ENCODE measurements at places on chromosomes 6 and 20.

- DNase-seq = no peak
These were observed 51.7 kb upstream of the FOXP4 start for GRCh38 chr6:41494212-41495110.

- DNase-seq = no peak
These were observed 126.3 kb downstream of the CARMIL1 start for GRCh38 chr6:25405442-25405841.

DNA sequence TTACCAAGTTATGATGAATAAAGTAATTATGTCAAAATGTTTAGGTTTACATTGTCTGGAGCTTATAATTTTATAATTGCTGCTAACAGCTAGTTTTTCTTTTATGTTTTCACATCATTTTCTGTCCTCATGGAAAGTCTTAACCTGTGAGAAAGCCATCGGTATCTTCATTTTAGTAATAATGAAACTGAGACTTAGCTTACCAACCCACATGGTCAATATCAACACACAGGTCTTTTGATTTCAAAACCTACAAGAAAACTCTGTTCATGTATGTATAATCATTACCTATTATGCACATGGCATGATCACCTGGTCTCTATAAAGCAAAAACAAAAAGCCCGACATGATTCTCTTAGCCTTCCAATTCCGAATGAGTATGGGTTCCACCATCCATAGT lies 61.9 kb downstream of the KCNQ5 start:
- no peak for DNase-seq

DNA sequence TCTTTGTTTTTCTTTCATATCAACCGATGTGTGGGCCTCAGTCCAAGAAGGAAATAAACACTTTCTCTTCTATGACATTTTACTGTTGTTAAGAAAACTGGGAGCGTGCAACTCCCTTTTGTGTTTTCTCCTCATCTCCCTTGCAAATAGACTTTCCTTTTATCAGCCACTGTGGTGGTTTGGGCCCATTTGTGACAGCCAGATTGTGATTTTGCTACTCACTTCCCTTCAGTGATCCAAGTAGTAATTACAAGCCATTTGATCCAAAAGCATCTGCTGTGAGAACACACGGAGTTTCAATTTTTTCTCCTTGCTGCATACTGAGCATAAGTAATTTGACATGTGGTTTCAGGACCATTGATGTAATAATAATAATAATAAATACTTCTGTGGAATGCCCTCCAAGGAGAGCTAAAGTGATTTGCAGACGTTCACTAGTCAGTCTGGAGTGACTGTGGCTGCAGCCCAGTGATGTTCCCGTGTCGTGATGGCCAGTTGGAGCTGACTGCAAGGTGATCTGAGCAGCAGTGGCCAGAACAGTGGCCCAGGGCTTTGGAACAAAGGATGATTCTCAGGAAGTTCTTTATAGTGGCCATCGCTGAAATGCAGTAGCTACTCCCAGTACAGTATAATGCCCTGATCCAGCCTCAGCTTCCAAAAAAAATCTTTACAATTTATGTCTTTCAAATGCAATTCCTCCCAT lies 91.9 kb upstream of the CLDN20 start:
- DNase-seq = no peak

GRCh38 chr6:138944412-138944811 lies 43.6 kb downstream of the REPS1 start:
- no peak for DNase-seq

- DNase-seq = no peak
These were observed 679.8 kb downstream of the EPM2A start for GRCh38 chr6:145055567-145055966.

DNA sequence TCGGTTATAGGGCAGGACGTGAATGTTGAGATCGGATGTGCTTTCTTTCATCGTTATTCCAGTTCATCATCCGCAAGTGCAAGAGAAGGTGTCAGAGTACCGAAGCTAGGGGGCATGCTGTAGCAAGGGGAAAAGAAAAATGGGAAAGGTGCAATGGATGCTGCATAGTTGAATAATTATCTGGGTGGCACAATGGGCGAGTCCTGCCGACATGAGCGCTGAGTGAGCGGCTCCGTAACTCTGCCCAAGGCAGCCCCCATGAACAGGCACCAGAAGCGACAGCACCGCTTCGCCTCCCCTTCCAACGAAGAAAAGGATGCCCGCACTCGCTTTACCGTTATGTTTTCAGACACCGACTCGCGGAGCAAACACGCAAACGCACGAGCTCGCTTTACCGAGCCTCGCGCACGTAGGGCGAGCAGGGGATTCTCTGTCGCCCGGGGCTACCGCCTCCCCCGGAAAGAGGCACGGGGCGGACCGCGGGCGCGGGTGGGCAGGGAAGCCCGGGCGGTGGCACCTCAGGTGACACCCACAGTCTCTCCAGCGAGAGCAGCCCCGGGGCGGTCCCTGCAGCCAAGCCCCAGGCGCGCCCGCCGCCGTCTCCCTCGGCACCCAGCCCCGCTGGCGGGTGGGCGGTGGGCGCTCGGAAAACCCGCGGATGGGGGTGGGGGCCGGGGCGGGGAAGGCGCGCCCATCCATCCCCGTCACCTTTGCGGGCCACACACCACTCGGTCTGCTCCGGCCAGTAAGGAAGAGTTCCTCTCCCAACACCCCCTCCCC lies 654 bp downstream of the WASF1 start:
- peak; percentile 32 for DNase-seq

Measured in posterior cingulate gyrus (tissue), 11 donors.